ENCODE measurements at places on chromosomes 16 and 17.

DNA sequence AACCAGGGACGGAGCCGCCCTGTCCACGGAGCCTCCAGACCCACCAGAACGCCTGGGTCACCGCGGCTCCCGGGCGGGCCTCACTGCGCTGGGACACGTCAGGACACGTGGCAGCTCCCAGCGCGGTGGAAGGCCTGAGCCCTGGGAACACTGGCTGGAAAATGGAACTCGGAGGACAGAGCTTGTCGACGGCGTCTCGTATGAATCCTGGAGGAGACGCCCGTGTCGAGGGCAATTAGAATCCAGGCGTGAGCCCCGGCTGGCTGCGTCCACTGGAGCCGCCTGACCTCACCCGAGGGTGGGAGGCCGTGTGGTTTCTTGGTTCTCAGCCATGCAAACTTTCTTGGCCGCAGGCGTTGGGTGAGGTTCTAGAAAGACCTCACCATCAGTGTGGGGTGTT is 173.9 kb downstream of the LAT start:
- no peak for DNase-seq

DNA sequence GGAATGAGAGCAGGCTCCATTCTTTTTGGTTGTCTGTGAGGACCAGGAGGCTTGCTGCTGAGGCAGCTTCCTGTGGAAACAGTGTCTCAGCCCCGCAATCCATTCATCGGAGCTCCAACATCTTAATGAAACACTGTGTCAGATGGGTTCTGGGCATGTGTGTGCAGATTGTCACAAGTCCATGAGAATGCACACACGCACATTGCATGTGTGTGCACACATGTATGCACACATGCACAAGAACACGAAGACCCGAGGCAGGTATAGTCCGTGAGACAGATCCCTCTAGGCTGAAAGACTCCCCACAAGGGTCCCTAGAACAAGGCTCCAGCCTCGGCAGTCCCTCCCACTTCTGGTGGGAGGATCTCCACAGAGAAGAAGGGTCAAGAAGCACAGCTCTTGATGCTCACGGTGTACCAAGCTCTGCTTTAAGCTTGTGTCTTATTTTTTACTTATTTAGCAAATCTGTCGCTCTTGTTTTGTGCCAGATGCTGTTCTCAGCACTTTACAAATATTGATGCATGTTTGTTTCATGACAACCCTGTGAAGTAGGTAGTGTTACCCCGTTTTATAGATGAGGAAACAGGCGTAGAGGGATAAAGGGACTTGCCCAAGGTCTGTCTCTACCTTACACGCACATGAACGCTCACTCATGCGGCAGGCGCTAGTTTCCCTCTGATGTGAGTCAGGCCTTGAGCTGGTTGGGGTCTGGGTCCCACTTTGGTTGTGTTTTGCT is 213.1 kb downstream of the SEC14L1 start:
- no peak for DNase-seq

- DNase-seq: no peak
Measured at GRCh38 chr17:35750526-35751395, 2.3 kb downstream of the GAS2L2 start.

GRCh38 chr16:75629132-75629531 is 6.1 kb upstream of the ADAT1 start:
- no peak for DNase-seq

DNA sequence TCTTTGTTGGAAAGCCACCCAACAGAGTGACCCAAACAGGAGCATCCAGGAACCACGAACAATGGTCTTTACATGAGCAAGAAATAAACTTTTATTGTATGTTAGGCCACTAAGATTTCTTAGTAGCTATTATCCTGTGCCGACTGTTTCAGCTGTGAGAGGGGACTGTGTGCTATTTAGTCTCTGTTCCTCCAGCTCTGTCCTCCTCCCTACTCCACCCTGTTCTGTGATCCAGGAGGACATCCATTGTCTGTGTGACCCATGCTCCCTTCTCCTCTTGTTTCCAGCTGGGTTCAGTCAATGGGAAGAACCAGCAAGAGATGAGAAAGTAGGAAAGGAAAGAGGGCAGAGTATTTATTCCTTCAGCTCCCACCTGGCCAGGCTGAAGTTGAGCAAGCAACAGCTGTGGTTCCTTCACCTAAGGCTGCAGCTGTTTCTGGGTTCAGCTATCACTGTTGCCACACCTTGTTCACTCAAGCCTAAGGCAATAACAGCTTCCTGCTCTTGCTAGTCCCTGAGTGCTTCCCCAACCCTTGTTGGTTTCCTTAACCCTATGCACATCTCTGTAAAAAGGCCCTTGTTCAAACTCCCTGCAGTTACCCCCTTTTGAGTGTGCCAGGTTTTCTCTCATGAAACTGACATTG is 14.9 kb upstream of the B4GALNT2 start:
- DNase-seq: no peak

GRCh38 chr17:30517786-30518185 is 40.6 kb downstream of the GOSR1 start:
- no peak for DNase-seq

- peak; percentile 92 for DNase-seq
Measured at GRCh38 chr16:67734731-67735201, 15.7 kb upstream of the GFOD2 start.

- DNase-seq: no peak
Measured at GRCh38 chr17:81454473-81454872, 58.1 kb downstream of the ACTG1 start.

DNA sequence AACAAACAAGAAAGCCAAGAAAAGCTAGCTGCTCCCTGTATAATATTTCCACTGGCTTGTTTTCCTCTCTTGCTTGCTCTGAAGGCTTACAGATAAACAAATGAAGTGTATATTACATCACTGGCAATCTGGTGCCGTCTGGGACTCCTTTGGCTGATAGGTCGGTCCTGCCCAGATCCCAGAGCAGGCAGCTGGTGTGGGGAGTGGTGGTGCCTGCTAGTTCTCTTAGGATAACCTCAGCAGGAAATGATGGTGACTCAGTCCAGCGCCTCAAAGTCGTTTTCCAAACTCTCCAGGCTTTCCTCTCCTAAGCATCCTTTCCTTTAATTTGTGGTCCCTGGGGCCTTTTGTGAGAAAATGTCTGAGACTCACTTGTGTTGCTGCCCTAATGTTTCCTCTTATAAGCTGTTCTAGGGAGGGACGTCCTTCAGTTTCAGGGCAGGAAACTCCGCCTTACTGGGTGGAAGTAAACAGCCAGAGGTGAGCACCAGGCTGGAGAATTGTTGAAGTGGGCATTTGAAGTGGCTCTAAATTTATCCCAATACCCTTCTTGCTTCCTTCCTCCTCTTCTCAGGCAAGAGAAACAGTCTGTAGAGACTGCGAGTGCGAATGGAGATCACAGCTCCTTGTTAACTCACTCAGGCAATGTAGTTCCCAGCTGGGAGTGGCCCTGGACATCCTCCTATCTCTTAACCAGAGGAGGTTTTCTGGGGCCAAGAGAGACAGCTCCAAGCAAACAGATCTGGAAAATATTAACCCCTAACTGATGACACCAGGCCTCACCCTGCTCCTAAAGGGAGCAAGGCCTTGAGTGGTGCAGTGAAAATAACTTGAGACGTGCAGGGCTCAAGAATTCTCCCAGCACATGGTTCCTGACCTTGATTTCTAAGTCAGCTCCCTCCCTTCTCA is 34.9 kb downstream of the CD300LF start:
- peak; percentile 96 for DNase-seq

DNA sequence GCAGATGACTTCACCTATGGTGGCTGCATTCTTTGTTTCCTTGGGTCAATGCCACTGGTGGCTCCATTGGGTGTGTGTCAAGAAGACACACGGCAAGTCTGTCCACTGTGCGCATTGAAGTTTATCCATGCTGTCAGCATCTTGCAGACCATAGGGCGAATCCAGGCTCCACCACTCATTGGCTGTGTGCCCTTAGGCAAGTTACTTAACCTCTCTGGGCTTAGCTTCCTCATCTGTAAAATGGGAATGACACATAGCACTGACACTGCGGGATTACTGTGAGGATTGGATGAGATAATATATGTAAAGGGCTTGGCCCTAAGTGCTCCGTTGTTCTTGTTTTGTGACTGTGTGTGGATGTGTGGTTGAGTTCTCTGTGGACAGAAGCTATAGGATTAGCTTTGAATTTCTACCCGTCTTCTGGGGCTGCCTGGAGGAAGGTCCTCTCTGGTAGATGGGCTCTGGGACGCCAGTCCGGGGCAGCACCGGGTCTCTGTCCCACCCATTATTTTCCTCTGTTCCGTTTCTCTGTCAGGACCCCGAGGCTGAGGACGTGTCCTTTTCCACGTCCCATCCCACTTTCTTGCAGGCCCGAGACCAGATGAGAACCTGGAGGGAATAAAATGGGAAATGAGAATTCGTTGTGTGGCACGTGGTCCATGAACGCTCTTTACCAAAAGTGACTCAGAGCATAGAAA is 178.4 kb downstream of the IRF8 start:
- DNase-seq: no peak

DNA sequence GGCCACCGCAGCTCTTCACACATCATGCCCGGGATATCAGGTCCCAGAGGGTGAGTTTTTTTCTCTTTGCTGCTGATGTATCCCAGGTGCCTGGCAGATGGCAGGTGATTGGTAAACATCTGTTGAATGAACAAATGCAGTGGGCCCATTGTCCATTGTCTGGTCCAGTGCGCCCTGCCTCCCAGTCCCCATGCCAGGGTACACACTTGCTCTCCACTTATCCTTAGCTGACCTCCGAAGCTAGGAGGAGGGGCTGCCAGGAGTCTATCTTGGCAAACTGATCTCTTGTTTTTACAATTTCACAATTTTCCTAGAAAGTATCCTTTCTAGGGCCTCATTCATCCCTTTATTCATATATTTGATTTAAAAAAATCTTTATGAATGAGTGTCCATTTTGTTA is 196.0 kb downstream of the RAB11FIP4 start:
- no peak for DNase-seq

DNA sequence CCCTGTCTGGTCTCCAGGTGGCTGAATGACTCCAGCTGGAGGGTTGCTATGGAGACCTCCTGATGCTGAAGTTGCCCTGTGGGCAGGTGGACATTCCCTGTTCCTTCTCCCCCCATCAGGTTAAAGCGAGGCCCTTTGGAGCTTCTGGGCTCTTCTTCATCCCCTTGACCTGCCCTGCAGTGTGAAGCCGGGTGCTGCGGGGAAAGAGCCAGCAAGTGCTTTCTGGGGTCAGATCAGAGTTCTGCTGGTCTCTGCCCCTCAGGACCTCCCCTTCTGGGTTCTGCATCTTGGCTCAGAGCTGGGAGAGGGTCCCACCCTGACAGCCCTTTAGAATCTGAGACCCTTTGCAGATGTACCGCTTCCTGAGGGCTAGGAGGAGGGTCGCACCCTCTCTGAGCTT is 25.1 kb downstream of the NKD1 start:
- DNase-seq: no peak

- DNase-seq: peak; percentile 62
Measured at GRCh38 chr17:38465391-38466345, 37.4 kb downstream of the ARHGAP23 start.

DNA sequence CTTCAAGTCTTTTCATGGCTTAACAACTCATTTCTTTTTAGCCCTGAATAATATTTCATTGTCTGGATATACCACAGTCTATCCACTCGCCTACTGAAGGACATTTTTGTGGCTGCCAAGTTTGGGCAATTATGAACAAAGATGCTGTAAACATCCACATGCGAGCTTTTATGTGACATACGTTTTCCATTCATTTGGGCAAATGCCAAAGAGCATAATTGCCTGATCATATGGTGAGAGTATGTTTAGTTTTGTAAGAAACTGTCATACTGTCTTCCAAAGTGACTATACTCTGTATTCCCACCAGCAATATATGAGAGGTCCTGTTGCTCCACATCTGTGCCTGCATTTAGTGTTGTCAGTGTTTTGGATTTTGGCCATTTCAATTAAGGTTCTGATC is 81.3 kb downstream of the ELAC2 start:
- DNase-seq: no peak

DNA sequence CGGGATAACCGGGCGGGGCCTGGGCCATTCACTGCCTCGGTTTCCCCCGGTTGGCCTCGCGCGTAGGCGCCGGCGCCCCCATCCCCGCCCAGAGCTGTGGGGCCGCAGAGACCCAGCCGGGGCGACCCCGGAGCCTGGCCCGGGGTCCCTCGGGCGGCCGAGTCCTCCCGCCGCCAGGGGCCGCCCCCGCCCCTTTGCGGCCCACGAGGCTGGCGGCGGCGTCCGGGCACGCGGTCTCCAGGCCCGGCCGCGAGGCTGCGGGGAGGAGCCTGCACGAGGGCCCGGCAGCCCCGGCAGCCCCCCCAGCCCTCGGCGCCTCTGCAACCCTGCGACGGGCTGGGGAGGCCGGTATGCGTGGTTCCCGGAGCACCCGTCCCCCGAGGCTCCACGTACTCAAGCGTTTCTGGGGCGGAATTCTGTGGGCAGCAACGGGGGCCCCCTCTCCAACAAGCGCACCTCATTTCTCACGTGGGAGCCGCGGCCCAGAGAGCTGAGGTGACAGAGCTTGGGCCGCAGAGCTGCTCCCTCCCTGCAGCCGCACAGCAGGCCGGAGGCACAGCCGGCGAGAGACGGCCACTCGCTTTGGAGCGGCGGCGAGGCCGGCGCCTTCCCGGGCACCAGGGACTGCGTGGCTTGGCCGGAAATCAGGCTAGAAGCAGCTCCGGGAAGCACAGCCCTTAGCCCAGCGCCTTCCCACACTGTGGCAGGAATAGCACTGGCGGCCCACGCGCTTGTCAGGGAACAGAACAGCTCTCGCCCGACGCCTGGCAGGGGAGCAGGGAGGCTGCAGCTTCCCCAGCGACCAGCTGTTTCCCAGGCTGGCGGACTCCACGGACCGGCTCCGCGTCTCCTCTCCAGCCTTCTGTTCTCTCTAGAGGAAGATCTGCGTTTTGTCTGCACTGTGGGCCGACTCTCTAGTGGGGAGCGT is 867 bp upstream of the LIMD2 start:
- DNase-seq: no peak

- DNase-seq: no peak
Measured at GRCh38 chr17:6170349-6170748, 100.2 kb downstream of the WSCD1 start.

GRCh38 chr16:557463-558297 is 2.5 kb upstream of the PRR35 start:
- DNase-seq: no peak

DNA sequence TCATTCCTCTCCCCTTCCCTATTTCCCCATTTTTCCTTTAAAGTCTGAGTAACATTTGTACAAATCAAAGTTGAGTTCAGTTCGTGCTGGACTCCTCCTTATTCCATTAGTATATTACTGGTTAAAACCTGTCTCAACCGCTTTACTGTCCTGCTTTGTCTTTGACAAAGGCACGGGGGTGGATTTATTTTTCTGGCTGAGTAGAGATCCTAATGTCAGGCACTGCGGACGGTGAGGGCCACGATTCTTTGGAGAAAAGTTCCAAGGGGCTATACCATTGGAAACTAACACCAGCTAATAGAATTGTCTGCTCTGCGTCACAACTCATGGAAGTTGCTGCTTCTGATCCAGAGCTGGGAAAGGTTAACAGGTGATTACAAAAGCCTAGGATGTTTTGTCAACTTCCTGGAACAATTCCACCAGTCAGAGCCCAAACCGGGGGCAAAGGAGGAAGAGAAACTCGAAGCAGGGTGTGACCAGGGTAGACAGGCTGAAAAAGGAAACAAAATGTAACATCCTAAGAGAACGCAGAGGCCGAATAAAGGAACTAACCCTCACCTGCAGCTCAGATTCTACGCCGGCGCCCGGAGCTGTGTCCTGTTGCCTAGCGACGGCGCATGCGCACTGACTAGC is 12.4 kb downstream of the TAT start:
- no peak for DNase-seq
